ENCODE measurements at places on chromosomes 11 and 22.

- DNase-seq, result no peak
Observed at GRCh38 chr11:13889552-13890249, 72.8 kb upstream of the SPON1 start.

DNA sequence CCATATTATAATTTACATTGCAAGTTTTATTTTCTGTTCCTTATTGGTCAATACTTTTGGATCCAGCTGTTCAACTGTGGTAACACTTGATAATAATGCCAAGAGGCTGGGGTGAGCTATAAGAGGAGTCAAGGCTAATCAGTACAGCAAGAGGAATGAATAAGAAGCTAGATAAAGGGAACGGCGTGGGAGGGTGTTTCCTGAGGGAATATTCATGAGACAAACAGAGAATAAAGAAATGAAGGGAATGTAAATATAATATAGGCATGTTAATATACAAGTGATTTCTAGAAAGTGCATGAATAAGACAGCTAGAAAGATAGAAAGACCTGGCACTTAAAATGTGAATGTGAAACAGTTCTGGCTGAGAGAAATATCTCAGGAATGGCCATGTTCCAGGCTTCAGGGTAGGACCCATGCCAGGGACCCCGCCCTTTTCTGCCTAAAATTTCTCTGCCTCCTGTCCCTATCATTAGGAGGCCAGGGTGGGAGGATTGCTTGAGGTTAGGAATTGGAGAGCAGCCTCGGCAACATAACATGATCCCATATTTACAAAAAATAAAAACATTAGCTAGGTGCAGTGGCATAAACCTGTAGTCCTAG, 3.9 kb downstream of the OR51B4 start:
- DNase-seq, result no peak

- no peak for DNase-seq
Observed at GRCh38 chr11:73554671-73555320, 43.1 kb downstream of the FAM168A start.

GRCh38 chr11:110805756-110806155, 93.5 kb upstream of the ARHGAP20 start:
- DNase-seq, result no peak

GRCh38 chr11:72024069-72024754, 25.5 kb downstream of the IL18BP start:
- DNase-seq, result no peak

- no peak for DNase-seq
Observed at GRCh38 chr22:46516638-46517037, 20.8 kb downstream of the CELSR1 start.

DNA sequence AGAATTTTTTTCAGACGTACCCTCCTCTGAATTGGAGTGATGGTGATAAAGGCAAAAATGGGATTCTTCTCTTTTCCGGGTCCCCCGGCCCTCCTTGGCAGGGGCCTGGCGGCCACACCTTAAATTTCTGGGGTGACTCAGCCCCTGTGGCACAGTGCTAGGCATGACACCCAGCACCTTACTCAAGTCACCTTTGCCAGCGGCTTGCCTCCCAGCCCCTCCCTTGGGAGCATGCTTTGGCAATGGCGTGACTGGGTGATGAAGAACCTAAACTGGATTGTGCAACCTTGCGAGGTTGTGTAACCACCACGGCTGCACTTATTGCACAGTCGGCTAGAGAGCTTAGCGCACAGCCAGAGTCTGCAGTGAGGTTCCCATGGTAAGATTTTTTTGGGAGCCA, 16.2 kb upstream of the LDLRAD3 start:
- peak; percentile 54 for DNase-seq

GRCh38 chr22:22848364-22848866, 39.2 kb upstream of the IGLL5 start:
- DNase-seq, result peak; percentile 71

- no peak for DNase-seq
Observed at GRCh38 chr11:119571311-119571710, 148.3 kb upstream of the THY1 start.

- no peak for DNase-seq
Observed at GRCh38 chr11:33291004-33291777, 34.0 kb downstream of the HIPK3 start.

GRCh38 chr11:9758637-9759518, 95.0 kb downstream of the SWAP70 start:
- DNase-seq, result no peak

- no peak for DNase-seq
Observed at GRCh38 chr22:27801202-27801615, 347 bp downstream of the MN1 start.

DNA sequence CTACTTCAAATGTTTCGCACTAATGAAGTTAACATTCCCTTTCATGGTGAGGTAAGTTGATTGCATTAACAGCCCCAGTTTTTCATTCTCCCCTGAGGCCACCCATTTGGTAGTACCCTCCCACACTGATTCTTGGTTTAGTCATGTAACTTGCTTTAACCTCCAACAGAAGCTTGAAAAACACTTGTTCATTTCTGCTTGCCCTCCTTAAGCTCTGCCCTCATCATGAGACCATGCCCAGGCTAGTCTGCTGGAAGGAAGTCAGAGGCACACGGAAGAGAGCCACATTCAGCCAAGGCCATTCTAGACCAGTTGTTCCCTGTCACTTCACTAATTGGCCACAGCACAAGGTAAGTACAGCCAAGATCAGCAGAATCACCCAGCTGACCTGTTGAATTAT, 50.7 kb upstream of the CD44 start:
- DNase-seq, result no peak

DNA sequence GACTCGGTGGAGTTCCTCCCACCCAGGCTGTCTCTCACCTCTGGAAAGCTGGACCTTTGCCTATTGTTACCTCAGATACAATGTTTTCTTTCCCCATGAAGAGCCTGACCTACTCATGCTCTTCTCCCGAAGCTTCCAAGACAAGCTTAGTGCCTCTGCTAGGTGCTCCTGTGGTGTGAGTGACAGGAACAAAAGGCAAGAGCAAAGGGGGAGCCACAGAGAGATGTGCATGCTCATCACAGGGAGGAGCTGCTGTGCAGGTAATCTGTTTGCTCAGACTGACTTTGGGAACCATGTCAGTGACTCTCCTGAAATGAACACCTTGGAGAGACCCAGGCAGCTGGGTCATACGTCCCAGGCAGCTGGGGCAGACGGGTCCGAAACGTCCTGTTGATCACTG, 53.6 kb upstream of the VSTM5 start:
- no peak for DNase-seq

- no peak for DNase-seq
Observed at GRCh38 chr11:110199184-110199981, 97.0 kb downstream of the RDX start.

GRCh38 chr22:30922151-30922611, 46.4 kb downstream of the MORC2 start:
- peak; percentile 89 for DNase-seq

DNA sequence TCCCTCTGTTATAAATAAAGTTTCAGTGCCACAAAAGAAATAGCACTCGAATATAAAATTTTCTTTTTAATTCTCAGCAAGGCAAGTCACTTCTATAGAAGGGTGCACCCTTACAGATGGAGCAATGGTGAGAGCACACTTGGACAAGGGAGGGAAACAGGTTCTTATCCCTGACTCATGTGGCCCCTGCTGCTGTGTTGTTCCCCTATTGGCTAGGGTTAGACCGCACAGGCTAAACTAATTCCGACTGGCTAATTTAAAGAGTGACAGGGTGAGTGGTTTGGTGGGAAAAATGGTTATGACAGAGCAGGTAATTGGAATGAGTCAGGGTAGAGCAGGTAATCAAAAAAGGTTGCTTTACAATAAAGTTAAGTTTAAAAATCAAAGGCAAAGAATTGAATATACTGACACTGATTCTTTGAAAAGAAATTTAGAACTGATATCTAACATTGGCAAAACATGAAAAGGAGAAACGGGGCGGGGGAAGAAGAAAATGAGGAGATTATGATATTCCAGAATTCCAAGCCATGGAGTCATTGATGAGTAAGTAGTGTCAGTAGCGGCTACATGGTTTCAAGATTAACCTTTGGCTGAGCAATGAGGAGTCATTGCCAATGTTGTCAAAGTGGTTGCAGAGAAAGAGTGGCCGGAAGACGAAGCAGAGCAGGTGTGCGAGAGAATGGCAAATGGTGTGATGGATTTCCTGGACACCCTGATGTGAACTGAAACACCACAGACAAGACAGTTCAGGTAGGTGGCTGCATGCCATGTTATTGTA, 48.4 kb upstream of the MRGPRX1 start:
- no peak for DNase-seq

DNA sequence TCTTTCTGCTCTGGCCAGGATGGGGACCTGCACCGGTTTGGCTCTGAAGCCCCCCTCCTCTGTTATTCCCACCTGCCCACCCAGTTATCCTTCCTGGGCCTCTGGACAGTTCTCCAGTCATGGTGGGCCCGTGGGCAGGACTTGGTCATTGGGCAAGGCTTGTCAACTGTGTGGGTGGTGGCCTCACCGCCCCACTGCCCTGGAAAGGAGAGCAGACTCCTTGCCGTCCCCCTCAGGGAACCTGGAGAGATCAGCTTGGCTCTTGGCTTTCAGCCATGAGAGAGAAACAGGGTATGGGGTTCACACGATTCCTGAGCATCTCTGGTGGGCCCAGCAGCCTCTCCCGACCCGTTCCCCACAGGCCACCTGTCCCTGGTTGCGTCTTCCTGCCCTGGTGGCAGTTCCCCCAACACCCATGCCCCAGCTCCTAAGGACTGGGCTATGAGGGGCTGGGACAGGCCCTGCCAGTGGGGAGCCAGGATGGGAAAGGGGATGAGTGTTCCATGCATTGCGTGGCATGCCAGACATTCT, 92.3 kb downstream of the MORC2 start:
- DNase-seq, result no peak

DNA sequence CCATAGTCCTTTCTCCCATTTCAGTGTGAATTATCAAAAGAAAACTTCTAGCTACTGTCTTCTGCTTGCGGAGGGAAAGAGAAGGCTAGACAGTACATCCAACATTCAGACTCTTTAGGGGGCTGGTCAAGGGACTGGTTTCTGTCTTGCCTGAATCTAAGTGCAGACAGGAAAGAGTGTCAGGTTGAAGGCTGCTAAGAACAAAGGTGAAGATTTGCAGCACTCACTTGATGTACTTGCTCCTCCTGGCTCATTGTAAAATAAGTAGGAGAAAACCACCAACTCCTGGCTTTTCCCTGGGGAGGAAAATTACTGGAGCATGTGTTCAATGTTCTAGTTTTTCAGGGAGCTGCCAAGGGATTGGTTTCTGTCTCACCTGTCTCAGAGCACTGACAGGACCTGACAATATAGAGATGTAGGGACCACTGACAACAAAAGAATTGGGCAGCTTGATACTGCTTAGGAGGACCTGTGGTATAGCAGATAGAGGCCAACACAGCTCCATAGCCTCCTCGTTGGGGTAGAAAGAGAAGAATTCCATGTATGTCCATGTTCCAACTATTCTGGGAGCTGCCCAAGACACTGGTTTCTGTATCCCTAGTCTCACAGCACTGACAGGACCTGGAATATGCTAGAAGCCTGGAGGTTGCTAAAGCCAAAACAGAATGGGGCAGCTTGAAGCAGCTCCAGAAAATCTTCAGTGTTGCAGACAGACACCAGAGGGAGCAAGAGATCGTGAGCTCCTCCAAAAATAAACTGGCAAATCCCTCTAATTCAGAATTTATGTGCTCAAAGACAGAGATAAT, 39.7 kb upstream of the MMP12 start:
- DNase-seq, result no peak

DNA sequence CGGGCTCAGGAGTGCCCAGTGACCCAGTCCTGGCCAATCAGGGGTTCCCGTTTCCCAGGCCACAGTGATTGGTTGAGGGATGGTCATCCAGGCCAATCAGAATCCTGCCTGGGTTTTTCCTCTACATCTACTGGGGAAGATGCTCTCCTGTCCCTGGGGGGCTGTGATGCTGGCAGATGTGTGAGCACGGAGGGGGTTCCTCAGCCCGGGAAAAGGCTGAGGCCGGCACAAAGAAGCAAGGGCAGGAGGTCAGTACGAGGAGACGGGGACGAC, 171.2 kb downstream of the CTTN start:
- DNase-seq, result no peak

DNA sequence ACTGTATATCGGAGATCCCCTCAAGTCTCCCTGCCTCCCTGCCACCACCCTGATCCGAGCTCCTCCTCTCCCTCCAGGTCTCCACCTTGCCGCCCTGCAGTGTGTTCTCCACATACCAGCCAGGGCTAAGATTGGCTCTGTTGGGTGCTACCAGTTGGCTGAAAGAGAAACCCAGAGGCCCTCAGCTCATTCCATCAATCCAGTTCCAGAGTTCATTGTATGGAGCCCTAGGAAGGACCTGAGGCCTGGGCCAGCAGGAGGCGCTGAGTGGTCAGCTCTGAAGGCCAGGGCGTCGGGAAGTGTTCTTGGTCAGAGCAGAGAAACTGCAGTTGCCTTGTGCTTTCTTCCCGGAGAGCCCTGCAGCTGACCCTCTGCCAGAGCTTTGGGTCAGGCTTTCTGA, 2.2 kb upstream of the TOP3B start:
- DNase-seq, result no peak

- peak; percentile 97 for DNase-seq
Observed at GRCh38 chr22:41780746-41781505, 19.6 kb upstream of the CCDC134 start.

DNA sequence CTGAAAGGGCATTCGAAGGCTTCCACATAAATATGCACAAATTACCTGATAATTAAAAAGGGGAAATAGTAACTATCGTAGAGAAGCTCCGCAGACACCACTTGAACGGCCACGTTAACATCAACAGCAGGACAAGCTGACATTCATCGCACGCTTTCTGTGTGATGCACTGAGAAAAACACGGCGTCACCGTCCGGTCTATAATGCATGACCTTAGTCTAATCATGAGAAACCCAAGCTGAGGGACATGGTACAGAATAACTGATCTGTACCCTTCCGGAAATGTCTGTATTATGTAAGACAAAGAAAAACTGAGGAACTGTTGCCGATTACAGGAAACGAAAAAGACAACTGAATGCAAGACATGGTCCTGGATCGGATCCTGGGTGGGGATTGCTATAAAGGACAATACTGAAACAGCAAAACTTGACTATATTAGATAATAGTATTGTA, 678 bp upstream of the RANGAP1 start:
- peak; percentile 59 for DNase-seq

DNA sequence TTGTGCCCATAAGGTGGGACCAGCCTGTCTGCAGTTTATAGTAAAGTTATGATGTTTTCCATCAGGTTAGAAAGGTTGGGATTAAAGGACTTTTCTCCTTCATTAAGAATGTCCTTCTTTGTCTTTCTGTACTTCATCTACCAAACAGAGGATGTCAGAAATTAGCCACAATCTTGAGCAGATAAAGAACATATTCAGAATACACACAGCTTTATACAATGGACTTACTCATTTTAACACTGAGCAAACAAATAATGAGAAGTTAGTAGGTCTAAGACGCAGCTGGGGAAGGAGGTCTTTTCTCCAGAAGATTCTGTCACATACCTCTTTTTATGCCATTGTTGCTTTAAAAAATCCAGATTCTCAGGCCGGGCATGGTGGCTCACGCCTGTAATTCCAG, 57.0 kb upstream of the CYP2D6 start:
- no peak for DNase-seq
